ENCODE measurements at places on chromosomes 16 and 17.

- DNase-seq = no peak
These were observed 16.1 kb downstream of the KCNJ12 start for GRCh38 chr17:21392266-21392665.

DNA sequence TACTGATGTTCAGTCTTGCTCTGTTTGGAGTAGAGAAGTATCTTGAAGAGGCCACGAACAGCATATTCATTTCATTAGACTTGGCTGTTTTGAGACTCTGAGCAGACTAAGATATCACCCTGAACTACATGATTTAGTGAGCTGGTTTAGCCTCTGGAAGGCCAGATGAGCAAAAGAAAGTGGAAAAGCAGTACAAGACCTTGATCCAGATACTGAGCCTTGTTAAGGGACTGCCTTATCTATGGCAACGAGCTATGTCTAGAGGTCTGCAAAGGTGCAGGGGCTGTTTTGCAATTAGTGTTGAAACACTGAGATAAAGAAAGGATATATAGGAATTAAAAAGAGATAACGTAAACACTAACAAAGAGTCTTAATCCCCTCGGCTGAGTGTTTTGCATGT is 231.4 kb downstream of the IRX3 start:
- DNase-seq = no peak

DNA sequence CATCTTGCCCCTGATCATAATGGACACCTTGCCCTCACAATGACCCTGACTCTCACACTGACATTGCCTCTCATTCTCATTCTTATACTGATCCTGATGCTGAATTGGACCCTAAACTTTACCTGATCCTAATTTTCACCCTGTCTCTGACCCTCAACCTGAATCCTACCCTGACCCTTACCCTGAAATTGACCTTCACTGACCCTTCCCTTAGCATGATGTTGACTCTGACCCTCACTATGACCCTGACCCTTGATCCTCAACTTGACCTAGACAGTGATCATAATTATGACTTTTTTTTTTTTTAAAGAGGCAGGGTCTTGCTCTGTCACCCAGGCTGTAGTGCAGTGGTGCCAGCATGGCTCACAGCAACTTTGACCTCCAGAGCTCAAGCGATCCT is 3.4 kb downstream of the AHSP start:
- DNase-seq = no peak

- no peak for DNase-seq
These were observed at the start of gene TMEM98 for GRCh38 chr17:32927724-32928585. Gene TMEM98, plus strand, starts transcription at chr17:32928153. Its CDS starts 3,376 bp downstream, at chr17:32931529.

DNA sequence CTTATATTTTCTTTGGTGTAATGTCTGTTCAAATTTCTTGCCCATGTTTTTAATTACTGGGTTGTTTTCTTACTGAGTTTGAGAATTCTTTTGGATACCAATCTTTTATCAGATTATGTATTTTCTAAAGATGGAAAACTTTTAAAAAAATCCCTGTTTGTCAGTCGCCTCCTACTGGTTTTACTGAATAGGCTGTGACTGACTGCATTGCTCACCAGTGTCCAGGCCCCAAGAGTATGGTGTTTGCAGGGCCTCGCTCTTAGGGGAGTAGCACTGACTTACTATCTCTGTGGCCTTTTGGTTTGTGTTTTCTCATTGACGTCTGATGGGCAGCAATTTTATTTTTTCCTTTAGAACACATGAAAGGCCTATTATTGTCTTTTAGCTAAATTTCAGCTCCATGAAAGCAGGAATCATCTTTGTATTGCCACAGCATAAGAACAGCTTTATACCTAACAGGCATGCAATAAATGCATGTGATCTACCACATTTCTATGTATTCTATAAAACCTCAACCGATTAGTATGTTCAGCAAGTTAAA is 188.4 kb downstream of the AATF start:
- DNase-seq = no peak

GRCh38 chr17:57288040-57288772 is 31.9 kb downstream of the MSI2 start:
- no peak for DNase-seq

- no peak for DNase-seq
These were observed 68.9 kb upstream of the HNF1B start for GRCh38 chr17:37813751-37814150.

DNA sequence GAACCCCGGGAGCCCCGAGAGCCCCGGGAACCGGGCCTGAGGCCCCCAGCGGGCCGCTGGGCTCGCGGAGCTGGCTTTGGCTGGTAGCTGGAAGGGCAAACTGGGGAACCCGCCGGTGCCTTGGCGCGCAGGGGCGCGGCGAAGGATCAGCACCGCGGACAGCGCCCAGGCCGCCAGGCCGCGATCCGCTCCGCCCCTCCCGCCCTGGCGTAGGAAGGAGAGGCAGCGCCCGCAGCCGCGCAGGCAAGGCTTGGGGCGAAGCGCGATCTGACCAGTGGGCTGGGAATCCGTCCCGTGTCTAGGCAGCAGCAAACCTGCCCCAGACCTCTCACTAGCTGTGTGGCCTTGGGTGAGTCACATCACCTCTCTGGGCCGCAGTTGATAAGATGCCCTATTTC is 331 bp upstream of the CCDC92B start:
- no peak for DNase-seq

- no peak for DNase-seq
These were observed 27.8 kb downstream of the KNOP1 start for GRCh38 chr16:19690196-19690595.

- DNase-seq = no peak
These were observed 15.6 kb downstream of the PLEKHG4 start for GRCh38 chr16:67294938-67295361.

DNA sequence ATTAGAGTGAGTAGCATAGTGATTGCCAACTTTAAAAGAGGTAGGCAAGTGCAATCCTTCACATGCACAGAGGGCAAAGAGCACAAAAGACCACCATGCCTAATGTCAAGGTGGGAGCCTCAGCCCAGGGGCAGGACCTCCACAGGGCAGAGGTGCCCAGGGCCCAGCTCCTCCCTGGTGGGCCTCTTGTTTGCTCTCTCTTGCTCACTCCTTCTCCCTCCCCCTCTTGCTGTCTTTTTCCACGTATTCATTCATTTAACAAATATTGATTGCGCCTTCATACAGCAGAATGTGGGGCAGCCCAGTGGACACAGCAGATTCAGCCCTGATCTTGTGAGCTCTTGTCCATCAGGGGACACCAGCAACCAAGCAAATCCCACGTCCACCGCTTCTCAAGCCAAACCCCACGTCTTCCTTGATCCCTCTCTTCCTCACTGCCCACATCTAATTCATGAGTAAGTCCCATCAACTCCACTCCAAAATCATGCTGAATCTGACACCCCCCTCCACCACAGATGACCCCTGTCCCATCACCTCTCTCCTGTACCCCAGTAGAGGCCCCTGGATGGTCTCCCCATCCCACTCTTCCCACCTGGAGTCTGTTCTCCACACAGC is 44.1 kb upstream of the RPL38 start:
- DNase-seq = no peak

DNA sequence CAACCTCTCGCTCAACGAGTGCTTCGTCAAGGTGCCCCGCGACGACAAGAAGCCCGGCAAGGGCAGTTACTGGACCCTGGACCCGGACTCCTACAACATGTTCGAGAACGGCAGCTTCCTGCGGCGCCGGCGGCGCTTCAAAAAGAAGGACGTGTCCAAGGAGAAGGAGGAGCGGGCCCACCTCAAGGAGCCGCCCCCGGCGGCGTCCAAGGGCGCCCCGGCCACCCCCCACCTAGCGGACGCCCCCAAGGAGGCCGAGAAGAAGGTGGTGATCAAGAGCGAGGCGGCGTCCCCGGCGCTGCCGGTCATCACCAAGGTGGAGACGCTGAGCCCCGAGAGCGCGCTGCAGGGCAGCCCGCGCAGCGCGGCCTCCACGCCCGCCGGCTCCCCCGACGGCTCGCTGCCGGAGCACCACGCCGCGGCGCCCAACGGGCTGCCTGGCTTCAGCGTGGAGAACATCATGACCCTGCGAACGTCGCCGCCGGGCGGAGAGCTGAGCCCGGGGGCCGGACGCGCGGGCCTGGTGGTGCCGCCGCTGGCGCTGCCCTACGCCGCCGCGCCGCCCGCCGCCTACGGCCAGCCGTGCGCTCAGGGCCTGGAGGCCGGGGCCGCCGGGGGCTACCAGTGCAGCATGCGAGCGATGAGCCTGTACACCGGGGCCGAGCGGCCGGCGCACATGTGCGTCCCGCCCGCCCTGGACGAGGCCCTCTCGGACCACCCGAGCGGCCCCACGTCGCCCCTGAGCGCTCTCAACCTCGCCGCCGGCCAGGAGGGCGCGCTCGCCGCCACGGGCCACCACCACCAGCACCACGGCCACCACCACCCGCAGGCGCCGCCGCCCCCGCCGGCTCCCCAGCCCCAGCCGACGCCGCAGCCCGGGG is 1.3 kb downstream of the FOXC2 start:
- no peak for DNase-seq

DNA sequence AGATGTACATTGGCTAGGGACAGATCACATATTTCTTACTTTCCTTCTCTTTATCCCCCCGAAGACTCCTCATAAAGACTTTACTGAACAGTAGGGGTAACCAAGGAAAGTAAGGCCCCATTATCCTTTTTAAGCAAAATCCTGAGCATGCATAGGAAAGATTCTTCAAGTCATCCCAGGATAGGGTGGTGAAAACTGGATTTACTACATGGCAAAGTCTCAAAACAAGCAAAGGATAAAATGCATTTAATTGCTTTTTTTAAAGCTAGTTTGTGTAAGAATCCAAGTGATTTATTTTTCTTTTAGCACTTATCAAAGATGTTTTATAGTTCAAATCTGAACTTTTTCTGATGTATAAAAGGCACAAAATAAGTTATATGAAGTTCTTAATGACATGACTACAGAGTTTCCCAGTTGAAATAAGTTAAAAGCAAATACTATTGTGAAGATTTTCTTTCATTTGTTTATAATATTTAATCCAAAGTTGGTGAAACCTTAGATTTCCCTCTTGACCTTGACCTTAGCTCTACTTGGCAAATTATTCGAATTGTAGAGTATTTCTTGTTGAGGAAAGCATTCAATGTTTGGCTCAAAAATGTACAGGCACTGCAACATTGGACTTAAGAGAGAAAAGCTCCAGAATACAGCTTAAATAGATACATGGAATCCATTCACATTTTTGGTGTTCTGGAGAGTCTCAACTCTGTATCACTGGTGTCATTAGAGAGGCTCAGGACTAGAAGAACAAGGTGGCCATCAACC is 104.3 kb downstream of the ABCA8 start:
- DNase-seq = no peak

DNA sequence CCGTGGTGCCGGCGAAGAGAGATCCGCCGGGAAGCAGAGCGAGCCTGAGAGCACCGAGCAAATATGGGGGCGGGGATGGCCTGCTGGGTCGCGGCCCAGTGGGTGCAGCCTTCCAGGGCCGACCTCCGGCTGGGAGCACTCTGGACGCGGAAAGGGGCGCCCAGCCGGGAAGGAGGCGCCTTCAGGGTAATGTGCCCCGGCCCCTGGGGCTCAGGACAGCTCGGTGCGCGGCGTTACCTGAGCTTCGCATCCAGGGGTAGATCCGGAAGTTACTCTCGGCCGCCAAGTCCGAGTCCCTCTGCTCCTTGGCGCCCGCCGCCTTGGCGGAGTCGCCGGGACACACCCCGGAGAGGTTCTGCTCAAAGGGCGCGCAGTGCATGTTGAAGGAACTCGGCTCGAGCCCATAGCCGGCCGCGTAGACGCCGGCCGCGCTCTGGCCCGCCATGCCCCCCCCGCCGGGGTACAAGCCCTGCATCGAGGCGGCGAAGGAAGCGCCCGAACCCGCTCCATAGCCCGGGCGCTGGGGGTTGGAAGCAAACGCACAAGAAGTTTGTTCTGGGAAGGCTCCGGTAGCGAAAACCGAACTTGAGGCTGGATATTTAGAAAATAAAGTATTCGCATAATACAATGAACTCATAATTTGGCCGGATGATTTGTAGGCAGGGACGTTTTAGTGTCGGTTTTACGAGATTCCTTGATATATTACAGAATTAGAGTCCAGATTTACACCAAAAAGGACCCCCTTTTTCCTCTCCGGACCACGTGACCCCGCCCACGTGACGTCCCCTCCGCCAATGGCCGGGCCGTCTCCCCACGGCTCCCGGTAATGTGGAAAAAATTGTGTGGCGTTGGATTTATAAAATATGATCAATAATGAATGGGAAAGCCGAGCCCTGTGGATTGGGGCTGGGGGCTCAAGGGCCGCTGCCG is at the start of gene HOXB7:
HOXB7 (minus strand) TSS at position 736 of the 930 bp plus-strand sequence; CDS start at position 637, 99 bp downstream.
- no peak for DNase-seq

DNA sequence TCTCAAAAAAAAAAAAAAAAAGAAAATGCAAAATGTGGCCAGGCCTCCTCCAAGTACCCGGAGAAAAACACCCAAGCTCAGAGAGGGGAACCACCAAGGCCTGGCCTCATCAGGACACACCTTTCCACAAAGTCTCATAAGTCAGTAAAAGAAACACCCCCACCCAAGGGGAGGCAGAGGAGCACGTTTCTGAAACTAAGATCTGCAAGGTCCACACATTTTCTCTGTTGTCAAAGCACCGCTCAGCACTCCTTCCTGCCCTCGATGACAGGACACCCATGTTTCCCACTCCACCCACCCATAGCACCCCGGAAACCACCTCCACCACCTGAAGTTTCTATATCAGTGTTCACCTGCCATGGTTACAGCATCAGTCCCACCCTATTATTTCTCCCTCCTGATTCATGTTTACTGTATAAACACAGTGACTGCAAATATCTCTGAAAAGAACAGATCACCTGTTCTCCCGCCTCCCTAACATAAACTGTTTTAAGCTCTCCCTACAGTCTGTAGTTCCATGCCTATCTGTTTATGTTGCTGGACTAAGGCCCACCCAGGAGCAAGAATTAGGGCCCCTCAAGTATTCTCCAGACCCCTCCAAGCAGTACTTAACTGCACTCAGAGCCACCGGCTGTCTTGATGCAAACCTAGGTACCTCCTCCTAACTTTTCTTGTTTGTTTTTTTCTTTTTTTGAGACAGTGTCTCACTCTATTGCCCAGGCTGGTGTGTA is 2.0 kb downstream of the CORO7 start:
- DNase-seq = no peak

- DNase-seq = no peak
These were observed 49.8 kb downstream of the CREBBP start for GRCh38 chr16:3830625-3831254.

DNA sequence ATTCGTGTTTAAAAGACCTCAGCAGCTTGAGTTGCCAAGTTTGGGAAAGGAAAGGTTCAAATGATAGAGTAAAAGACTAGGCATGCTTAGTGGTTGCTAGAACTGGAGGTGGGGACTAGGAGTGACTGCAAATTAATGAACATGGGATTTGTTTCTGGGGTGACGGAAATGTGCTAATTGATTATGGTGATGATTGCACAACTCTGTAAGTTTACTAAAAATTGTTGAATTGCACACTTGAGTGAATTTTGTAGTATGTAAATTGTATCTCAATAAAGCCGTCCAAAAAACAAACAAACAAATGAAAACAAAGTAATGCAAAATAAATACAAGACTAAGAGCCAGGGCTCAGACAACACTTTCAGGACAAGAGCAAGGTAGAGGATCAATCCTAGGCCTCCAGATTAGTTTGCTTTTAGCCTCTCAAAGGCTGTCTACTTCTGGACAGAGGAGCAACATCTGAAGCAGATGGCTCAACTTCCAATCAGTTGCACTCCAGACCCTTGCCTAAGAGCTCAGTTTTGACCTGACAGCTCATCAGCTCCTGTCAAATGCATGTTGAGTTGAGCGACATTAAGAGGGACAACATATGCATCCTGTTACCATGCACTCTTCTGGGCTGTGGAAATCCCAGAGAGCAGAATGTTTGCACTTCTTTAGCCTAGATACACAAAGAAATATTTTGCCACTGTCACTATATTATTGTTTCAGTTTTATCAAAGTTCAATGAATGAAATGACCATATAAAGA is 111.2 kb upstream of the ASIC2 start:
- no peak for DNase-seq

- no peak for DNase-seq
These were observed 238.7 kb downstream of the RBFOX1 start for GRCh38 chr16:7571366-7571765.

GRCh38 chr17:19911033-19911432 is 43.3 kb upstream of the ULK2 start:
- no peak for DNase-seq
